ENCODE measurements at places on chromosomes 16 and 17.

DNA sequence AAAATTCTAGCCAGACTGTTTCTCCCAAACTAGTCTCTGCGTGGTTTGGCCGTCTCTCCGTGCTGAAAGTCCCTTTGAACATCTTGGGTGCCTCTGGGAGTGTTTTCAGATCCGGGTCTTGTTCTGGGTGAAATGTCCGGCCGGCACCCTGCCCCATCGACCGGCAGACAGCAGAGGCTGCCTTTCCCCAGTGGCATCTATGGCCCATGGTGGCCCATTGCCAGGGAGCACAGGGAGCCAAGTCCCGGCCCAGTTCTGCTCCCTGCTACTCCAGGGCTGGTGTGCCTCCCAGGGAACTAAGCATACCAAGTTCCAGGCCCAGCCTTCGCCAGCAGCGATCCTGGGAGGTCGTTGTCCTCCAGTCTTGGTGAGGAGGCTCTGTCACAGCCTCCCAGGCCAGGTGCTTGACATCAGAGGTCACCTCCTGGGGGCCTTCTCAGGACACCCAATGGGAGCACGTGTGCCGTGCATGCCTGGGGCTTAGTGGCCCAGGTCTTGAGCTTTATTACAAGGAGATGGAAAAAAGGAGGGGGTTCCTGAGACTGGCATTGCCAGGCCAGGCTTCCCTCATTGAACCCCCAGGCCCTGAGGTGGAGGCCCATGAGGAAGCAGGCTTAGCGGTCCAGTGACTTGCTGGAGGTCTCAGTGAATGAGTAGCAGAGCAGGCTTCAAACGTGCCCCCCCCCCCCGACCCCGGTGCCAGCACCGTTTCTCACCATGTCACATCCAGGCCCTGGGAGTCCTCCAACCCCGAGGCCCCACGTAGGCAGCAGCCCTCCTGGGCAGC is 54.0 kb downstream of the PGS1 start:
- no peak for DNase-seq

GRCh38 chr17:67016039-67016762 is 28.2 kb upstream of the CACNG1 start:
- no peak for DNase-seq

DNA sequence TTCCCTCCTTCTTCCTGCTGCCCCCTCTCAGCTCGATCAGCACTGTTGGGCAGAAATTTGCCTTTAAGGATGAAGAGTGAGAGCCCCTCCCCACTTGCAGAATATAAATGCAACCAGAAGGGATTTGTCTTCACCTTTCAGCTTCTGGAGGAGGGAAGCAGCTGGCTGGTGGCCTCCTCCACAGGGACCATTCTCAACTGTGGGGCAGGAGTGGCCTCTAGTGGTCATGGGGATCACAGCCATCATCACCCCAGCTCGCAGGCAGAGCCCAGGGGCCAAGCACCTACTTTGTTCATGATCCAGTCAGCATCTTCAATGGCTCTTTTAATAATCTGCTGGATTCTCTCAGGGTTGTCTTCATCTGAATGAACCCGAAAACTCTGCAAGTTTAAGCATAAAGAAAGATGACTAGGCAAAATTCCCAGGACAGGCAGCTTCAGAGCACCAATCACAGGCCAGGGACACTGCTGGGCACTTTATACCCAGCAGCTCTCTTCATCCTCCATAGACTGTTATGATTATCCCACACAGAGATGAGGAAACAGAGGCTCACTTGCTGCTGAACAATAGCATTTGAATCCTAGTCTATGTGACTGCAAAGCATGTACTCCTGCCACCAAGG is 13.1 kb downstream of the LYRM9 start:
- DNase-seq: peak; percentile 51

- DNase-seq: no peak
These were observed 4.6 kb downstream of the OSBPL7 start for GRCh38 chr17:47816947-47817346.

DNA sequence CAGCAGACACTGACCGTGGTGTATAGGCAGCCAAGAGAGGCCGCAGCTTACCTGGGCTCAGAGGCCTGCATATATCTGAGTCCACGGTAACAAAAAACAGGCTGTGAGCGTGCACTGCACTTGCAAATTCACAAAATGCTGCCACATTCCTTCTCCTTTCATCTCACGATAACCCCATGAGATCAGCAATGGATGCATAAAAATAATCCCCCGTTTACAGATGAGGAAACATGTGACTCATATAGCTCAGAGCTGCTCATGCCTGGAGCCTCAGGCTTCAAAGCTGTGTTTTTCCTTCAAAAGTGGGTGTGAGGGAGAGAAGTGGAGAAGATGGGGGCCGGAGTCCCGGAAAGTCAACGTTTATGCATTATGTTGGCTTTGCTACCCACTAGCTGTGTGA is 118.3 kb upstream of the FOXF1 start:
- DNase-seq: peak; percentile 61

- DNase-seq: no peak
These were observed 92.7 kb upstream of the XYLT1 start for GRCh38 chr16:17563323-17564091.

DNA sequence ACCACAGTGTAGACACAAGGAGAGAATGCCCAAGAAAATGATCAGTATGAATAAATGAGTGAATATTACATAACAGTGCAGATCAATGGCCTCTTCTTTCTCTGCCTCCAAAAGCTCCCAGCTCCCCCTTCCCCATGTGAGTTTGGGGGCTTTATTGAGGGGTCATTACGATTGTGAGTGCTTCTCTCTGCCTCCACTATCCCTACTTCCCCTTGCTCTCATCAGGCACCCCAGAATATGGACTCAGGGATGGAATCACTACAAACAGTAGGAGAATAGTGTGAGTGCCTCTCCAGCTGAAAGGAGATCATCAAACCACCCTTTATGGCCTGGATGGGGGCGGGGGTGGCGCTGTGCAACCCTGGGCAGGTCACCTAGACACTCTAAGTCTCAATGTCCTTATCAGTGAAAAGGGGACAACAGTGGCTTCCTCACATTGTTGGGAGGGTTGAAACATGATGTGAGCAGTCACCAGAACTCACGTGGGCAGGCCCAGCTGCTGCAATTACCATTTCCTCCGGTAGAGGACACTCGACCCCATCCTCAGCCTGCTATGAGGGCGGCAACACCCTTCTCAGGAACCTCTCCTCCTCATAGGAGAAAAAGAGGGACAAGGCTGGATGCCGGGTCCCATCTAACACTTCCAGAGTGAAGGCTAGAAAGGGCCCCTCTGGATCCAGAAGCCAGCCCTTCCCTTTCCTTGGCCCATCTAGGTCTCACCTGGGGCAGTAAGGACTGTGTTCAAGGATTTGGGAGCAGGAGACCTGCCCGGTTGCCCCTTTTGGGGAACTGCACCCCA is 2.1 kb upstream of the EPOP start:
- DNase-seq: peak; percentile 76

DNA sequence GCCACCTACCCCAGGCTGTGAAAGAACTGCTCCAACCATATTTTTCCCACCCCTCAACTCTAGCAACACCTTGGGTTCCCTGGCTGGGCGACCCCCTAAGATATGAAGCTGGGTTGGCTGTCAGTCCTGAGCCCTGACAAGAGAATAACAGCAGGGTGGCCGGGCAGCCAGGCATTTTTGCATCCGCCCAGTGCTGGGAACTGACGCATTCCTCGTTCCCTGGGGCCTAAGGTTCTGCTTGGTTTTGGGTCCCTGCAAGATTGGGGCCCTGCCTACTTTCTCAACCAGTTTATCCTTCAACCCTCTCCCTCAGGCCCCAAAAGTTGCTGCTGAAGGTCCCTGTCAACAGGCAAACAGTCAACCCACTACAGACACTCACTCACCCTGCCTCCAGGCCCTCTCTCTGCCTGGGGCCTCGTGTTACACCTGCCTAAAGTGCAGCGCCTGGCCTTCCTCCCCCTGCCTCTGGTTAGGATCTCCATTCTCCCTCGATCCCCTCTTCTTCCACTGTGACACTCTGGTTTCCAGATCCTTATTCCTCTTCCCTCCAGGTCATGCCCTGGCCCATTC is 151.5 kb downstream of the STX8 start:
- DNase-seq: no peak

- DNase-seq: peak; percentile 5
These were observed 14.2 kb upstream of the MPHOSPH6 start for GRCh38 chr16:82184213-82184612.

GRCh38 chr17:81028506-81028858 is 6.5 kb upstream of the BAIAP2 start:
- no peak for DNase-seq

- DNase-seq: no peak
These were observed 45.7 kb downstream of the PGS1 start for GRCh38 chr17:78423961-78424675.

GRCh38 chr17:66198242-66198641 is 6.3 kb upstream of the CEP112 start:
- DNase-seq: no peak

- no peak for DNase-seq
These were observed 20.1 kb downstream of the CIITA start for GRCh38 chr16:10897134-10897533.

GRCh38 chr17:42294469-42295398 is 6.4 kb downstream of the STAT5A start:
- no peak for DNase-seq

GRCh38 chr16:10981697-10982216 is 37.4 kb downstream of the CLEC16A start:
- no peak for DNase-seq

Measured in AG10803 (cell line).